NCI-H2227 treated with DMSO at 0.1 percent for 48 hours (cell line): ENCODE measurements at places on chromosomes 7 and 10.

GRCh38 chr7:54109501-54109900 is 432.7 kb upstream of the VSTM2A start:
- DNase-seq = no peak

GRCh38 chr10:115063701-115064658 is 29.2 kb upstream of the ATRNL1 start:
- no peak for DNase-seq

GRCh38 chr7:54015251-54015650 is 526.9 kb upstream of the VSTM2A start:
- no peak for DNase-seq

GRCh38 chr7:42981601-42982000 is 49.4 kb downstream of the MRPL32 start:
- peak; percentile 54 for DNase-seq

DNA sequence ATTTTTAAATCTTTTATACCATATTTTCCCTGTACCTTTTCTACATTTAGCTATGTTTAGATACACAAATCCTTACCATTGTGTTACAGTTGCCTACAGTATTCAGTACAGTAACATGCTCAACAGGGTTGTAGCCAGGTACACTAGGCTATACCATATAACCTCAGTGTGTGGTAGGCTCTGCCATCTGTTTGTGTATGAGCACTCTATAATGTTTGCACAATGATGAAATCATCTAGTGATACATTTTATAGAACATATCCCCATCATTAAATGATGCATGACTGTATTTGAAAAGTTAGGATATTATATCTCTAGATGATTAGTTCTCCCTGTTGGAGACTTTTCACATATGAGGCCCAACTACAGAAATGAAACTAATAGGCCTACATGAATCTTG is 188.6 kb downstream of the STK31 start:
- DNase-seq = no peak

DNA sequence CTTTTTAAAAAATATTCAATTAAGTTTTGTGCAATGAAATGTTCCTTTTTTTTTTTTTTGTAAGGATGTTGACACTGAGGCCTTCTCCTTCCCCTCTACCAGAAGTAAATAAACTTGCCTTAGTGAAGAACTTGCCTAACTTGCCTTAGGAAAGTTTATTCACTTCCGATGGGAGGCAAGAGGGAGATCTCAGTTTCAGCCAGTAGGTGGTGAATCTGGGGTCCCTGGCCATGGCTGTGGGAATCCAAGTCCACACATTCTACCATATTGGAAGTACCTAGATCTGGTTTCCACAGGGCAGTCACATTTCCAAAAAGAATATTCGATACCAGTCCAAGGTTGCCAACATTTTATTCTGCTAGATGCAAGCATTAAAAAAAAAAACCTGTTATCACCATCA is 270.9 kb downstream of the CCSER2 start:
- DNase-seq = no peak

DNA sequence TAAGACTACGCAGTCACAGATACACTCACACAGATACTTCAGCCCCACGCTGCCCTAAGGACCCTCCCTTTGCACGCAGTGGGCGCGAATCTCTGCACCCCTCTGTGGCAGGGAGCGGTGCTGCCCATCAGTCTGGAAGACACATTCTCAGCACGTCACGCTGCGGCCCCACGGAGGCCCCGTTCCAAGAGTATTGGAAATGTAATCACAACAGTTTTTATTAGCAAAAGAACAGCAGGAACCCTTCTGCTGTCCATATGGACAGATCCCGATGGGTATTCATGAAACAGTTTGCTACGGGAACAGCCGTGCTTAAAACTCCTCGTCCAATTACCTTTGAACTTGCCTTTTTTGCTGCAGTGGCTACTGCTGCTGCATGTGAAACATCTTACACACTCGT is 131.0 kb downstream of the RPS24 start:
- DNase-seq = no peak

GRCh38 chr7:99554939-99555338 is 3.0 kb upstream of the FAM200A start:
- DNase-seq = no peak

- DNase-seq = peak; percentile 68
These were observed 373 bp downstream of the PAXIP1 start for GRCh38 chr7:155002411-155003091.

DNA sequence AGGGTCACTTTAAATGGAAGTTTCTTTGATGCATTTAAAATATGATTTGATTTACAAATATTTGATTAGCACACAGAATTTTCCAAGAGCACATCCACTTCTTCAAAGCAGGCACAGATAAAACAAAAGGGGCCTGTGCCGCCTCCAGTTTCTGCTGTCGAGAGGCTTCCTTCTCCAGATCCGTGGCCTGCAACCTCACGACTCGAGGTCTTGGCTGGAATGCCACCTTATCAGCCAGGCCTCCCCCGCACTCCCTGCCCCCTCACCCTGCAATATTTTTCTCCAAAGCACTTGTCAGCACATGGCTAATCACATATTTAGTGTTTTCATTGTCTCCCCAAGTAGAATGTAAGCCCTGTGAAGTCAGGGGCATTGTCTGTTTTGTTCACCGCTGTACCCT is 12.5 kb downstream of the PYROXD2 start:
- no peak for DNase-seq

DNA sequence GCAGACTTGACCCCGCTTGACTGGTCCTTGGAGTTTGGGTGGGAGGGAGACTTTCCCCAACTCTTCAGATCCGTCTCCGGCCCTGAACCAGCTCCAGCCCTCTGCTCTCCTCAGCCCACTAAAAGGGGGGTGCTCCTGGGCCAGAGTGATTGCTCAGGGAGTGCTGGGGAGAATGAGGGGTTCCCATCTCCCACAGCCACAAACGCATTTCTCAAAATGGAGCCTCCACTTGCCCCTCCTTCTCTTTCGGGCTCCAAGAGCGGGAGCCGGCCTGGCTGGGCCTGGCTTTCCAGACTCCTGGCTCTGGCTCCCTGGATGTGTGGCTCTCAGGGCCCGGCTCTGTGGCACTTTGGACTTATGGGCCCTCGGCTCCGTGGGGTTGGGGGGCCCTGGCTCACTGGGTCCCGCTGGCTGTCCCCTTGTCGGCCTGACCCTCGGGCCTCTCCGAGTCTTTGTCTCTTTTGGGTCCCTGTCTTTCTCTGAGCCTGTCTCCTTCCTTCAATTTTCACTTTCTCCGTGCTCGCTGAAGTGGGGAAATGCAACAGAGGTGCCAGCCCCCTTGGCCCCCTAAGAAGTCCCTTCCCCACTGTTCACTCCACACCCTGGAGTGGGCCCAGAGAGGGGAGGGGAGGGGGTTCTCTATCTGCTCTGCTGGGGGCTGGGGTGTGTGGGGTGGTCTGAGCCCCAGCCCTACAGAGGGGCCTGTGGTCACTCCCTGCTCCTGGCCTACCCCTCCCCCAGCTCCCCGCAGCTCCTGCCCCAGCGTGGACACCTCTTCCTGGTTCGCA is 713 bp downstream of the LZTS2 start:
- DNase-seq = peak; percentile 16

DNA sequence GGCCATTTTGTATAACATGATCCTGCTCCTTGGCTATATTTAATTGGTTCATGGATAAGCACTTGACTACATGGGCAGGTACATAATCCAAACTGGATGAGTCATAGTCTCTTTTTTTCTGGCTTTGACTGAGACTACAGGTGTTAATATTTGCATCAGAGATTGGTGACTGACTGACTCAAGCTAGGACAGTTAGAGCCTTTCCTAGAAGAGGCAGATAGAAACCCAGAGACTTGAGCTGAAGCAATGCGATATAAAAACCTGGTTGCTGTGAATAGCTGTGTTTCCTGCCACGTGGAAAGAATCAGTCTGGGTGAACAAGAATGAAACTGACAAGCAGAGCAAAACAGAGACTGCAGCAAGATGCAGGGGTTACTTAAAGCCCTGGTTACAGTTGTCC is 81.0 kb downstream of the SAMD9 start:
- no peak for DNase-seq

DNA sequence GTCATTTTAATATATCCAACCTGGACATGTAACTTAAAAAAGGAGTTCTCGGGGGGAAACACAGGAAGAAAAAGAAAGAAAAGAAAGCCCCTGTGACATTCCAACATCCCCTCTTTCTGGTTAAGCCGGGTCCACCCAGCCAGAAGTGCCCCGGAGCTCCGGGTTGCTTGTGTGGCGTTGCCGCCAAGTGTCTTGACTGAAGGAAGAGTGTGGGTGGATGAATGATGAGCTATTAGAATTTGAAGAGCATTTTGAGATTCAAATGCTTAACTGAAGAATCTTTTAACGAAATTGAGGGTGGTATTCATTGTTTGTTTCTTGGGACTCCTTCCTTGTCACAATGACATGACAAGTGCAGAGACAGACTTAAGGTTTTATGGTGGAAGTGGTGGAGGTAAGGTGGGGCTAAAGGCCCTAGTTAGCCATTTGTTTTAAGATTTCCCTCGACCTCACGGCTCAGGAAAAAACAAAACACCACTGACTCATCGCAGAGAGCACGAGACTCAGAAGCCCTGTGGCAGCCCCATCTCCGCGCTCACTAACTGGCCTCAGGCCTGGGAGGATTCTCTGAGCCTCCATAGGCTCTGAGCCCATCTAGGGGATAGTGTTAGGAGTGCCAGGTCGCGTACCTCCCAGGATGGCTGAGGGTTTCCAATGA is 1.8 kb upstream of the GLI3 start:
- DNase-seq = no peak

DNA sequence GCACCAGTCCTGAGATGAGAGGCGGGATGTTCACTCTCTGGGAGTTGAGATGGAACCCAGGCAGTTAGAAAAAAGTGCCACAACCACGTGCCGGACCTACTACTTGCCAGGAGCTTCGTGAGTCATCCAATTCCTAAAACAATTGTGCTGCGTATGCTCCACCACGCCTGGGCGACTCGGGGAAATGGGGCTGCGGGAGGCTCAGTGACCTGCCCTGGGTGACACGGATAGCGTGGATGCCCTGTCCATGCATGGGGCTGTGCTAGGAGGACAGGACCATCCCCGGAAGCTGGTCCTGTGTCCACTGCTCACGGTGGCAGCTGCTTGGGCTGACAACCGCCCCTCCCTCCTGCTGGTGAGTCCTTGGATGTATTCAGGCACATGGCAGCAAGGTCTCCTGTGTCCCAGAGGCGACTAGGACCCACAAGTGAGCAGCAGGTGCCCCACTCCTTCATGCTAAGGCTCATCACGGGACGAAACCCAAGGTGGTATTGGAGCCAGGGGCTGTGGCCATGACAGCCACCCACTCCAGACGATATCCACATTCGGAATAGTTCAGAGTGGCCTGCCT is 90.4 kb downstream of the BMS1 start:
- DNase-seq = no peak

- DNase-seq = no peak
These were observed 6.8 kb upstream of the NAT16 start for GRCh38 chr7:101186844-101187428.

DNA sequence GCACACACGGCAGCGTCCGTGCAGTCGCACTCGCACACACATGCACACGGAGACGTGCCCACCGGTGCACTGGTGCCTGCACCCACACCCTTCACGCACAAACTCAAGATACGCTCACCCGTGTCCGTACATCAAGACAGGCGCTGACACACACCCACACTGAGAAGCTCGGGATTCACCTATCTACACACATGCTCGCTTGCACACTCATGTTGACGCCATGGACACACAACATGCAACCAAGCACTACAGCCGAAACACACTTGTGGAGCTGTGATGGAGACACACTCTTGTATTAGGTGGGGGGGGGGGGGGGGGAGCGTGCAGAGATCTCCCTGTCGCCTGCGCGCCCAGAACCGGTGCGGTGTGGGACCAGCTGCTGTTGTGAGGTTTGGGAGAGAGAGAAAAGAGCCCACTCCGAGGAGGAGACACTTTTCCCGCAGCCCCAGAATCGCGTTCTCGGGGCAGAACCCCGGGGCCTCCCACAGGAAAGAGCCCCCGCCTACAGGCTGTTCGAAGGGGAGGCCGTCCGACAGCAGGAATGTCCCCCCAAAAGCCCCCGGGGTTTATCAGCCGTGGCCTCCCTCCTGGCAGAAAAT is 605 bp upstream of the NFKB2 start:
- DNase-seq = no peak

DNA sequence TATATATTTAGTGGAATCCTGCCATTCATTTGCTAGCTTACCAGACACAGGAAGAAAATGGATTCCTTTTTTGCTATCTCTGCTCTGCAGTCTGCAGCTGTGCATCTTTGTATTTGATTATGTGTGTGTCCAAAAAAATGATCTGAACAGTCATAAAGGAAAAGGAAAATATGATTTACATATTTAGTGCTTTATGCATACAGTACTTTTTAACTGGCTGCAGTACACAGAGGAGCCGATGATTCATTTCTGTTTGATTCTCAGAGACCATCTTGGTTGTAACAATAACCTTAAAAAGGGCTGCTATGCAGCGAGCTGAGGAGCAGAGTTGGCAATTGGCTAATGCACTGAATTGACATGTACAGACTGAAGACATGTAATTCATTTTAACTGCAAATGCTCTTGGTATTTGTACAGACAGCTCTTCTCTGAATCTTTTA is 151.3 kb upstream of the FZD1 start:
- DNase-seq = peak; percentile 60
